ENCODE measurements at places on chromosomes 2 and 18.

DNA sequence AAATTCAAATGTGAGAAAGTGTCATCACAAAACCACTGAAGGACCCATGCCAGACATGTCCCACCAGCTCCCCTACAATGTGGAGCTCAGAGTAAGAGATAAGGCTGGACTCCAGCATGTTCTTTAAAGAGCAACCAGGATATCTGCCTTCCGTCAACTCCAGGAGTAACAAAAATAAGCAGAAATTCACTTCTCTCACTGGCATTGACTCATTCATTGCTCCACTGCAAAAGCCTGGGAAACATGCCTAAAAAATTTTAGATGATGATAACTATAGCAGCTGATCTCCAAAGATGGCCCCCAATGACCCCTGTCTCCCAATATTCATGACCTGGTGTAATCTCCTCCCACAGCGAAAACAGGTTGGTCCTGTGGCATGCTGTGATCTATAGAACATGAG is 314.5 kb downstream of the NCKAP5 start:
- DNase-seq, result no peak

- DNase-seq, result no peak
Measured at GRCh38 chr2:152470861-152471854, 136.2 kb downstream of the FMNL2 start.

DNA sequence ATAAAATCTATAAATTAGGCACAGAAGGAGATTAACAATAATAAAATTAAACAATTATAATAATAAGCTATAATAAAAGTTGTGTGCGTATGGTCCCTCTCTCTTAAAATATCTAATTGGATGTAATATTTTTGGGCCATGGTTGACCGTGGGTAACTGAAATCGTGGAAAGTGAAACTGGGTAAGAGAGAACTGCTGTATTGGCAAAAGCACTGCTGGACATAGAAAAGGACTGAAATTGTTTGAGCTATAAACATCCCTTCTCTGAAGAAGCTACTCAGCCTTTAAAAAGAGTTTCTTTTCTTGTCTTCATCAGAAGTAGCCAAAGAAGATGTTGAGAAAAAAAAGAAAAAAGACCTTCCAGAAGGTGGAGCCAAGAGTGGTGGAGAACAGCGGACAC is 379.4 kb downstream of the ZNF521 start:
- no peak for DNase-seq

GRCh38 chr2:98015671-98016070 is 19.9 kb upstream of the TMEM131 start:
- DNase-seq, result peak; percentile 36

DNA sequence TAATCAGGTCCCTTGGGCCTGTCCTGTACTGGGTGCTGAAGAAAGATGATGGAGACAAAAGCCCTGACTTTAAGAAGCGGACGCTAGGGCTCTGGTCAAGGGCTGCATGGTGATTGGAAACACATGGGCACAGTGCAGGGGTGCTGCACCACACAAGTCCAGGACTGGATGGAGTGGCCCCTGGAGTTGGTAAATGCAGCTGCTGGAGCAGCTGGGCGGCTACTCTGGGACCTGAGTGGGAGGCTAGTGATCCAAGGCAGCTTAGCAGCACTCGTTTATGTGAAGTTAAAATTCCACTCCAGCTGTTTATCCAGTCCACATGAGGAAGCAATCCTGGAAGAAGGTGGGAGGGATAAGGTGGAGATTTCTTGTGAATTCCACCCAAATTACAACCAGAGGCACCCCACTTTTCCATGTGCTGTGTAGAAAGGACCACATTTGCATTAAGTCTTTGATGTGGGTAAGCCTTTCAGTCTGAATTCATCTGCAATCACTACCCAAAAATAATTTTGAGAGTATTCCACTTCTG is 24.9 kb downstream of the MERTK start:
- DNase-seq, result no peak

DNA sequence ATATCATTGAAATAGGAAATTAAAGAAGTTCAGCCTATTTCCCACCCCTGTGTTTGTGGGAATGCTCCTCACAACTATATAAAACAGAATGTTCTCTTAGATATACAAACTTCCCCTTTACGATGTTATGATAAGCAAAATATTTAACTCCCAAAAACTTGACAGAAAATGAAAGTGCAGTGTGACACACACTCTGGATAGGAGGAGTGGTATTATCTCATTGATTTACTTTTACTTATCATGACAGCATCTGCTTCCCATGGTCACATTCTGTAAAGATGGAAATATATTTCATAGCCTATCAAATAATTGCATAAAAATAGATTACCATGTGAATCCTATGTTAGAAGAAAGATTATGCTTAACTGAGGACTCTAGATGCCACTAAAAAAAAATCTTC is 96.6 kb upstream of the STK17B start:
- DNase-seq, result peak; percentile 75

- no peak for DNase-seq
Measured at GRCh38 chr2:41194230-41194629, 742.3 kb upstream of the SLC8A1 start.

DNA sequence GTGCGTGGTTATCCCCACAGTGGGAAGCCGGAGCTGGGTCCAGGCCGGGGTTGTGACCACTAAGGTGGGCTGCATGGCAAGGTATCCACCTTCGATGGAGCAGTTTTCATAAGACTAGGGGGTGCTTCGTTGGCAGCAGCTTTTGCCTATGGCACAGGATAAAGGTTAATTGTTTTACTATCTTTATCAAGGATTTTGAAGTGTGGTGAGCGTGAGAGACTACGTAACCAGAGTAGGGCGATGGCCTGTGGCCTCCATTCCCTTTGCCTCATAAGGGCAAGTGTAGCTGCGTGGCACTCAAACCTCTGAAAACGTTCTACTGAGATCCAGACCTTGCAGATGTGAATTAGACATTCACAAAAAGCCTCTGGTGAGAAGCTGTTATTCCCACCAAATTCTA is 206.6 kb downstream of the ACKR3 start:
- DNase-seq, result no peak

DNA sequence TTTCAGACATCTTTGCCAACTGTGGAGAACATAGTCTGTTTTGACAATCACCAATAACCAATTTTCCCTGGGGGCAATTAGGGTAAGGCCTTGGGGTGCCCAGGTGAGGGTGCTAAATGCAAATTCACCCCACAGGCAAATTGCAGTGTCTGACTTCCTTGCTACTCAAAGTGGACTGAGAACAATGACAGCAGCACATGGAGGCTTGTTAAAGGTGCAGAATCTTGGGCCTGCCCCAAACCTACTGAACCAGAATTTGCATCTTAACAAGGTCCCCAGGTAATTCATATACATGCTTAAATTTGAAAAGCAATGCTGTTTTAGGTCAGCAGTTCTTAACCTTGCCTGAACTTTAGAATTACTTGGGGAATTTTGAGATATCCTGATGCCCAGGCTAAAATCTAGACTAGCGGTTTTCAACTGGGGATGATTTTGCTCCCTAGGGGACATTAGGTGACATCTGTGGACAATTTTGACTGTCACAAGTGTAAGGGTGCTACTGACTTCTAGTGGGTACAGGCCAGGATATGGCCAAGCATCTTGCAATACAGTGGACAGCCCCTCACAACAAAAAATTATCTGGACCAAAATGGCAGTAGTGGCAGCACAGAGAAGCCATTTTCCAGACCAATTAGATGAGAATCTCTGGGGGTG is 80.2 kb upstream of the GCFC2 start:
- no peak for DNase-seq

- DNase-seq, result no peak
Measured at GRCh38 chr2:82959727-82960126, 1499.4 kb downstream of the SUCLG1 start.

DNA sequence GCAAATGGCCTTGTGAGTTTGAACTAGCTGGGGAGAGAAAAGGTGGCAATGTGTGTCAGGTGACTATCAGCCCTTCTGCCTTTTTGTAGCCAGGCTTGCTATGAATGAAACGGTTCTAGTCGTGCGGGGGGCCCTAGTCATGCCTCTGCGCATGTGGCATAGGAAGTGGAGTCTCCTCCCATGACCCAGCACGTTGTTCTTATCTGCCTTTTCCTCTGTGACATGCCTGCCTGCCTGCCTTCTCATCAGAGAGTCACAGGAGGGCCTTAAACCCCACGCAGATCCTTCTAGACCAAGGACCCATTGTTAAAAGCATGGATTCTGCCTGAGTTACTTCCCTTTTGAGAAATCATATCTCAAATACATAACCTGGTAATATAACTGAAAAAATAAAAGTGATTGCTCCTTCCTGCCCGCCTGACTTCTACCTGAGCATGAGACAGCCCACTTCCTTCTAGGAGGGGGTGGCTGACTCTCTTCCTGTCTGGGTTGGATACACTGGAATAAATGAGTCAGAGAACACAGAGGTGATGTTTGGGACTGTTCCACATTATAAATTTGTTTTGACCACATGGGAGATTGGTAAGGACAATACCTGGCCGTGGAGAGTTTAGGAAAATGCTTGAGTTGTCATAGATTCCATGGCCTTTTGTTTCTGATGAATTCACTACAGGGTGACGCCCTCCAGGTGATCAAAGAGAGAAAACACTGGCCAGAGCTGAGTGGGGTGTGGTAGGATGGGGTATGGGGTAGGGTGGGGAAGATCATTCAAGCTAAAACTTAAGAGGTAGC is 49.8 kb downstream of the FBLN7 start:
- no peak for DNase-seq

DNA sequence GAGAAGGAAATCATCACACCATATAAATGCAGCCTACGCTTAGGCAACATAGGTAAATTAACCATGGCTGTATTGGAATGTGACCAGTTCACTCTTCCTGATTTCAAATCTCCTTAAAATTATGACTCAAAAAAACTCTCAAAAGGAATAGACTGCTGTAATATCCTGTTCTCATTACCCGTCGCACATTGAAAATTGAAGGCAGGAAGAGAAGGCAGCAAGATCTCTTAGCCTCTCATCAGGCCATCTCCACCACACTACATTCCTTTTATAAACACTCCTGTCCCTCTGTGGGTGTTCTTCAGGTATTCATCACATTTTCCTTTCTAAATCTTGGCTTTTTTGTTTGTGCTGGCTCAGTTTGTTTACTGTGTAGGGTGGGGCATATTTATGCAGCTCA is 83.2 kb downstream of the PPP1R1C start:
- no peak for DNase-seq

- DNase-seq, result no peak
Measured at GRCh38 chr2:191878548-191879279, 31.8 kb upstream of the CAVIN2 start.

DNA sequence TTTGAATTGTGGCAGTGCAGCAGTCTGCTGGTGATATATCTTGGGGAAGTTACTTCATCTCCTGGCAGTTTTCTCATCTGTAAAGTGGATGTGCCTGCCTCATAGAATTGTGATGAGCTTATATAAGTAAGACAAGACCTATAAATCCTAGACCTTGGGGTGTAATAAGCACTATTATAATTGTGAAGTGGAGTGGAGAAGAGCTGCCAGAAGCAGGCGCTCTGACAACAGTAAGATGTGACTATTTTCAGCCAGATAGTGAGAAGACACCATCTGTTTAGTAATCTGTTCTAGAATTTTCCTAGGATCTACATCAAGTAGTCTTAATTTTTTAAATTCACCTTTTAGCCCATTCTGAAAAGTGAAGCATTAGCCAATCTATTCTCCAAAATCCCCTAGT is 85.6 kb upstream of the TSPYL6 start:
- DNase-seq, result no peak

GRCh38 chr2:26144953-26145680 is 27.8 kb upstream of the GAREM2 start:
- DNase-seq, result peak; percentile 72

DNA sequence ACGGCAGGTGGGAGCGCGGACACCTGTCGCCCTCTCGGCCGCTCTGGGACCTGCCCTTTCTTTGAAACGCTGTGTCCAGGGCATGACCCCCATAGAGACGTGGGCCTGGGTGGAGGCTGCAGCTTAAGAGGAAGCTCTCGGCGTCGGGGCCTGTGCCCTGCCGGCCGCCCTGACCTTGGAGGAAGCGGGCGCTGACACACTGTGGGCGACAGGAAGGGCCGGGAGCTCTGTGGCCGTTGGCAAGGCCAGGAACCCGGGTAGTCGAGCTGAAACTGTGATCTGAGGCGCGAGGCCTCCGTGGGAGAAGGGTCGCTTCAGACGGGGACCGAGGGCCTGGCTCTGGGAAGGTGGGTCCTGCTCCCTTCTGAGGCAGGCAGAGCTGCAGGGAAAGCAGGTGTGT is 28.2 kb downstream of the KCNG2 start:
- peak; percentile 32 for DNase-seq

GRCh38 chr2:85210511-85210910 is 77.3 kb downstream of the TCF7L1 start:
- DNase-seq, result no peak

DNA sequence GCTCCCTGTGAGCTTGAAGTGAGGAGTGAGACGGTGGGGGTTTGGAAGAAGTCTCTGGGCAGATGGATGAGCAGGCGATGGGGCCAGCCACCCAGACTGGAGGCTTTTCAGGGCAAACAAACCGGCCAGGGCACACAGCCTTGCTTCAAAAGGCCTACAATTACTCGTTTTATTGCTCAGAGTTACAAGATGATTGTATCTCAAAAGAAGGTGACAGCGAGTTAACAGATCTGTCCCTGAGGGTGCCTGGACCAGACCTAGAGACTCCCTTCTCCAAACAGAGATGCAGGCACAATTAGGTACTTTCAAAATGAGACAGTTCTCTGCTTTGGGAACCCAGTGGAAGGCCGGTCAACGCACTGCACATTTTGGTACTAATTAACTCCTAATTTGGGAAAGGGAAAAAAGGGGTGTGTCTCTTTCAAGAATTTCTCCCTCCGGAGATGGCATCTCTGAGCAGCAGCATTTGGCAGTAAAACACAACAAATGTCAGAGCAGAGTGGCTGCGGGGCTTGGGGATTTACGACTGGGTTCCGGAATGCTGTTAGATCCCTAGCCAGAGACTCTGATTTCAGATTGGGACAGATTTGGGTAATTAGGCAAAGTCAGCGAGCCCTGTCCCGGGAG is 226.7 kb downstream of the TTC32 start:
- DNase-seq, result no peak

GRCh38 chr2:60544062-60544461 is 9.4 kb downstream of the BCL11A start:
- DNase-seq, result peak; percentile 90

- no peak for DNase-seq
Measured at GRCh38 chr2:204126705-204127104, 190.1 kb downstream of the ICOS start.

- DNase-seq, result no peak
Measured at GRCh38 chr2:197713271-197713670, 8.1 kb downstream of the MARS2 start.

DNA sequence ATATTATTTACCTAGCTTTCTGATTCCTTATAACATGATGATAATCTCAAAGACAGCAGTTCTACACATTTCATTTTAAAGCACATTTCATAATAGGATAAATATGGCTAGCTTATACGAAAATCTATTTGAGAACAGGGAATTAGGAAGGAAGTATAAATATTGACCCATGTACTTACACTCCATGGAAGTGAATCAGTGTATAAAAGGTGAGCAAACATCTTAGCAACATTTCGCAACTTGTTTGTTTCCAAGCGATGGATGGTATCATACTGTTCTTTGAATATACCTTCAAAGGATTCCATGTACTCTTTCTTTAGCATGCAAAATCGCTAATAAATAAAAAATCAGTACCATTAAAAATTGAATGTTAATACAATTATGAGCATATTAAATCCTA is 53.1 kb downstream of the CWC22 start:
- no peak for DNase-seq

GRCh38 chr2:9004338-9005204 is 1.1 kb upstream of the MBOAT2 start:
- no peak for DNase-seq

All from suppressor macrophage treated with lipopolysaccharide for 4 hours (primary cell).